ENCODE measurements at places on chromosomes 7 and 10.
A peak's percentile ranks its signal among the peaks of the same experiment; 100 is the strongest.

- DNase-seq, result no peak
Measured at GRCh38 chr7:139825666-139826290, 3.3 kb upstream of the TBXAS1 start.

GRCh38 chr7:47600199-47601118 lies 18.5 kb upstream of the TNS3 start:
- no peak for DNase-seq

DNA sequence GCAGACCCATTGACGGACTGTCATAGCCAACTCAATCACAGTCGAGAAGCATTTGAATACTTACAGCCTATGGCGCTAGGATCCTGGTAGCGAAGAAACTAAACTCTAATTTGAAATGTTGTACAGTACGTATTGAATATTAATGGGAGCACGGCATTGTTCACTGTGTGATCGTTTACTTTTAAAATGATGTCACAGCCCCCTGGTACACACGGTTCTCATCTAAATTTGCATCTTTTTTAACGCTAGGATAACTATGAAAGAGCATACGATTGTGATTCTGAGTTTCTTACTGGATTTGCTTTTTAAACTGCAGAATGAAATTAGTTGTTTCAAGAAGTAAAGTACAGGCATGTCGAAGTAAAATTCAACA lies 895 bp upstream of the NAPEPLD start:
- no peak for DNase-seq

DNA sequence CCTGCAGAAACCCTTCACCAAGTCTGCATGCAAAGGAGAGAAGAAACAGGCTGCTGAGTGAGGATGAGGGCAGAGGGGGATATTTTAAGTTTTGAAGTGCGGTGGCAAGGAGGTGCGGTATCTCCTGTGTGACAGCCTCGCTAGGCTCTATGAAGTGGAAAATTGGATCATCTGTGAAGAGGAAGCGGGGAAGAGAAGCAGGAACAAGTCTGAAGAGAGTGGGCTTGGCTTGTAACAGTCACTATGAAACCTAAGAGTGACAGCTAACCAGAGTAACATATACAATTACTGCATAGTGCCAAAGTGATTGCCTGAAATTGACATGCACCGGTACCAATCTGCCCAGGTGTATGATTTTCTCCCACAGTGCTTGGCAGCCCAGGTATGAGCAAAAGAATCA lies 287.5 kb upstream of the KLF14 start:
- no peak for DNase-seq

GRCh38 chr10:74111799-74112198 lies 38.8 kb downstream of the AP3M1 start:
- DNase-seq, result no peak

DNA sequence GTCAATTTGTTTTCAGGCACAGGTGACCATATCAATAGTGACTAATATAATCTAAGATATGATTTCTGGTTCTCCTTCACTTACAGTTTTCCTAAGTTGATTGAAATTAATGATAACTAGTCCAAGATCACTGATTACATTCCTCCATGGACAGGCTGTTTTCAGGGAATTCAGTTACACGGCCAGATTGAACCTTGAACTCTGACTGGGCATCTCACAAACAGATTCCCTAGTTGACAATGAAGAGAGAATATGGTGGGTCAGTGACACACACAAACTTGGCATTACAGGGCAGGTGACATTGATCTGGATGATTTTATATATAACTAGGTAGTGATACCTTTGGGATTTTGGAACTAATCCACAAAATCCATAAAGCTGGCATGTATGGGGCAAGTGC lies 110.2 kb upstream of the EGR2 start:
- no peak for DNase-seq

GRCh38 chr7:106568680-106569499 lies 92.1 kb downstream of the CCDC71L start:
- DNase-seq, result peak; percentile 97

DNA sequence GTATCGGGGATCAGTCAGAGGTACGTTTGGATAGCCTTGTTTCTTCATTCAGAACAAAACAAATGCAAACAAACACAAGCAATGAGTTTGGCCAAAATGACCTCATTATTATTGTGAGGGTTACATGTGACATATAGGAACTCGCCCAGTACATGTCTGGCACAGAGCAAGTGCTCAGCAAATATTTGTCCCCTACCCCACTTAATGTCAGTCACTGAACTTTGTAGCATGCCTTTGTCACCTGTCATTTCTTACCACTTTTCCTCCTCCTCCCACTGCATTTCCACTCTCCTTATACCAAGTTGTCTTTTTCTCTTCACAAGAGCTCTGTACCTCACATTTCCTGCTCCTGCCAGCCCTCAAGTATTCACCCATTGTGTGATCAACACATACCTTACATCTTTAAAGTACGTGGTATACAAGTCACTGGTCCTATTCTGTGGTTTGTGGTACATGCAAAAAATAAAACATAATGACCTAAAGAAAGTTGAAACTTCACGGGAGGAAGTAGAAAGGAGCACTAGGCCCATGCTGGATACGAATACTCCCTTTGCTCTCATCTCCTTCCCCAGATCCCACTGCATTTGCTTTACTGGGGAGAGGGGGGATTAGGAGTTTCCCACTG lies 236.0 kb downstream of the INHBA start:
- no peak for DNase-seq

- no peak for DNase-seq
Measured at GRCh38 chr10:49118430-49119074, 3.2 kb upstream of the VSTM4 start.

GRCh38 chr10:51246156-51246555 lies 171.9 kb downstream of the PRKG1 start:
- no peak for DNase-seq

- peak; percentile 31 for DNase-seq
Measured at GRCh38 chr7:70634610-70635068, 497.3 kb upstream of the GALNT17 start.

DNA sequence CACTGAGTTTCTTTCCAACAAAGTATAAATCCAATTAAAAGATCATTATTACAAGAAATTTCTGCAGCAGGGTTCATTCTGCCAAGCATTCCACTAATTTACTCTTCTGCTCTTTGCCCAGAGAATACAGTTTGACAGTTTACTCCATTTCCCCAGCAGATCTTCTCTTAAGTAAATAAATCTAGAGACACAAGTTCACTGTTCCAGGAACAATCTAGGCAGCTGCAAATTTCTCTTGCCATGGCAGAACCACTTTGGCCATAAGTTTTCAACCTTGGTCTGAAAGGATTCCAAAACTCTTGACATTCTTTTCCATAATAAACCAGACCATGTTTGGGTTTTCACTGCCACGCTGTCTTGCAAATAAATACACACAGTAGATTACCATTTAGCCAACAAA lies 11.5 kb downstream of the RGS10 start:
- DNase-seq, result no peak

DNA sequence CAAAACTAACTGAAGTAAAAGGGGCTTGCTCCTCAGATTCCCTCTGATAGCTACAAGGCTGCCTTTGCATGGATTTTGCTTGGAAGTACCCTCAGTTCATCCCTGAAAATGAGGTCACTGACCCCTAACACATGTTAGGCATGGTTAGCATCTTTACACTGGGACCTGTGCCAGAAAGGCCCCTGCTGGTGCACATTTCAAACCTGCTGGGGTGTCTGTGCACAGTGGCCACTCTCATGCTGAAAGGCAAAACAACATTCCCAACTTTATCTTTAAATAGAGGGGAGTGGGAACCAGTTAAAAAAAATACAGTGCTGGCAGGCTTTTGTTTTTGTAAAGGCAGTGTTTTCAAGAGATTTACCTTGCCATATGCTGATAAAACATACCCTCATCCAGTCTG lies 99.1 kb downstream of the ANK3 start:
- no peak for DNase-seq

- no peak for DNase-seq
Measured at GRCh38 chr7:110142939-110143526, 947.9 kb upstream of the LRRN3 start.

DNA sequence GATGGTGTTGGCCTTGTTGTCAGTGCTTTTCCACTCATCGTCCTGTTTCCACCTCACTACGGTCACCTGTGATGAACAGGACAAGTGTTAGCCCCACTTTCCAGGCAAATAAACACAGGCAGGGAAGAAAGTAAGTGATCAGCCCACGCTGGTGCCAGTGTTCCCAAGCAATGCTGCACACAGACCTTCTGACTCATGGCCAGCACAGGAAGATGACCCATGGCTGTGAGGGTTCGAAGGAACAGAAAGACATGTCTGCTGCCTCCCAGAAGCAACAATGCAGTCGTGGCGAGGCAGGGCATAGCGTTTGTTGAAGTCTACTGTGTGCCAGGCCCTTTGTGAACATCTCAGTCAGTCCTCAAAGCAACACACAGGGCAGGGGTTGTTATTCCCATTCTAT lies 35.7 kb downstream of the SLC29A3 start:
- DNase-seq, result no peak
